Chondrocyte (in vitro differentiated cells): ENCODE measurements at places on chromosomes 13 and 19. TPM values are rescaled to one million over a fixed set of nuclear protein-coding genes. Genes with fewer than 3 reads are reported as not detected.

Gene SBNO2
- 25.9 to 46.0 TPM (median 45.6 TPM) in 3 replicates for total RNA-seq

Gene ZNF432
- 9.7 to 22.2 TPM (median 10.0 TPM) in 3 replicates for total RNA-seq

Gene NEK5
- 0.15 to 0.68 TPM (median 0.40 TPM) in 3 replicates for total RNA-seq

Gene IRGQ
- total RNA-seq = 40.0 to 43.1 TPM (median 41.7 TPM) in 3 replicates

Gene WDR18
- 42.1 to 48.5 TPM (median 48.0 TPM) in 3 replicates for total RNA-seq

Gene PCSK4
- total RNA-seq = 3.3 to 4.0 TPM (median 3.9 TPM) in 3 replicates

Gene C19orf18
- 1.4 to 2.1 TPM (median 1.7 TPM) in 3 replicates for total RNA-seq

Gene LYPD5
- total RNA-seq = not detected in 3 replicates

Gene SOX1
- total RNA-seq = not detected in 3 replicates
